Renal pelvis (tissue), 12 donors: ENCODE measurements at places on chromosomes 4 and X.

DNA sequence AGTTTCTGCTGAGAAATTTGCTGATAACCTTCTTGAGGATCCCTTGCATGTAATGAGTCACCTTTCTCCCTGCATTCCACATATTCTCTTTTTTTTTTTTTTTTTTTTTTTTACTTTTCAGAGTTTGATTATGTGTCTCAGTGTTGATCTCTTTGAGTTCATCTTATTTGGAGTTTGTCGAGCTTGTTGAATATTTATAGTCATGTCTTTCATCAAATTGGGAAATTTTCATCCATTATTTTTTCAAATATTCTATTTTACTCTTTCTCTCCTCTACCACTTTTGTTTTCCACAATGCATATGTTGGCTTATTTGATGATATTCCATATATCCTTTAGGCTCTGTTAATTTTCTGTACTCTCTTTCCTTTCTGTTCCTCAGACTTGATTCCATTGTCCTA lies 136.1 kb downstream of the MAD2L1 start:
- DNase-seq = no peak

DNA sequence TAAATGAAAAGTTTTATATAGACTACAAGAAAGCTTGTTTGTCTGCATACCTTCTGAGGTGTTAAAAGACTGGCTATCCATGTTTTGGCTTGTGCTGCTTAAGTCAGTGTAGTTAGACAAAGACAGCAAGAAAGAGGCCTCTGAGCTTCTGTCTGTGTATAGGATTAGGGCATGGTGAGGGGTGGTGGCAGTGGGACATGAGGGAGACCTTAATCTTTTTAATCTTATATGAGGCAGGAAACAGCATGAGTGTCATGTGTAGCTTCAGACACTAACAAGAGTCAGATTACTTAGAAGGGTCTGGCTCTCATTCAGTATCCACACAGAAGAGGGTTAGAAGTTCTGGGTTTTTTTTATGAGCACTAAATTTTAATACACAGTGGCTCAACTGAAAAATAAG lies 213.3 kb downstream of the GABRG1 start:
- DNase-seq = no peak

DNA sequence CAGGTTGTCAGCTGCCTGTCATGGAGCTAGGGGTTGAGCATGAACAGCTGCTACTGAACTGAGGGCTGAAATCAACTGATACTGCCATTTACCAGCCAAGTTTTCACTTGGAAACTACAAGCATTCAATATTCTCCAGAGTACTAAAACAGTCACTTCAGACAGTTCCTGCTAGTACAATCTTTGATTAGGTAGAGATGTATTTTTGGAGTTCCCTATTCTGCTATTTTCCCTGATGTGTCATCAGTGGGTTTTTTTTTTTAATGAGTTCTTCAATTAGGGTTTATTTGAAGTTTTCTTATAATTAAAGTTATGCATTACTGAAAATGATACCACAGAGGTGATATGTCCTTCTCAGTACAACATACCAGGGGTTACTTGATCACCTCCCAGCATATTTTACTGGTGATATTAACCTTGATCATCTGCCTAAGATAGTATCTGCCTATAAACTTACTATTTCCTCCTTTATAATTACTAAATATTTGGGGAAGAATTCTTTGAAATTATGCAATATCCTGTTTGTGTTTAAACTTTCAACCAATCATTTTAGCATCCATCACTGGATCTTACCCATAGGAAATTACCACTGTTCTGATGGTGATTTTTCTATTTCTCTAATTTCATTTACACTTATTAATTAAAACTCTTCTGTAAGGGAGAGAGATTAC lies 13.6 kb downstream of the PDCL2 start:
- DNase-seq = no peak

- peak; percentile 14 for DNase-seq
These were observed 35.7 kb upstream of the INTS6L start for GRCh38 chrX:135484641-135485289.

DNA sequence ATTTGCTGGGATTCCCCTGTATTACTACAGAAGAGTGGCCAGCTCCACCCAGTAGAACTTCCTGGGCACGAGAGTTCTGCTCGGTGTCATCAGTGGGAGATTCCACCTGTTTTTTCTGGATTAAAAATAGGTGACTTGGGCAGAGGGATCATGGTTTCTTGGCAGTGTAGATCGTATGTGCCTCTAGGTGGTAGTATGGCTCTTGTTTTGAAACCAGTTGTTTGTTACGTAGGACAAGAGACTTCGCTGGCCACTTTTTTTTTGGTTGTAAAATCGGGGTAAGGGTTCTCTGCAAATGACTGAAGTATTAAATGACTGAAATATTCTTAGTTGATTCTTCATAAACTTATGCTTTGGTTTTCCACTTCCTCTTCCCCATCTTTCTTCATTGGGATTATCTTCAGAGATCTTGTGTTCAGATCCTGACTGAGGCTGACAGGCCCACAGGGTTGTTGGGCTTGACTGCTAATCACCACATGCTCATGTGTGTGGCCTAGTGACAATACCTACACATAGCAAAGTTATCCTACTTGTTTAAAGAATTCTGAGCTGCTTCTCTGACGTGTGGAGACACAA lies 43.8 kb upstream of the WDR1 start:
- no peak for DNase-seq

DNA sequence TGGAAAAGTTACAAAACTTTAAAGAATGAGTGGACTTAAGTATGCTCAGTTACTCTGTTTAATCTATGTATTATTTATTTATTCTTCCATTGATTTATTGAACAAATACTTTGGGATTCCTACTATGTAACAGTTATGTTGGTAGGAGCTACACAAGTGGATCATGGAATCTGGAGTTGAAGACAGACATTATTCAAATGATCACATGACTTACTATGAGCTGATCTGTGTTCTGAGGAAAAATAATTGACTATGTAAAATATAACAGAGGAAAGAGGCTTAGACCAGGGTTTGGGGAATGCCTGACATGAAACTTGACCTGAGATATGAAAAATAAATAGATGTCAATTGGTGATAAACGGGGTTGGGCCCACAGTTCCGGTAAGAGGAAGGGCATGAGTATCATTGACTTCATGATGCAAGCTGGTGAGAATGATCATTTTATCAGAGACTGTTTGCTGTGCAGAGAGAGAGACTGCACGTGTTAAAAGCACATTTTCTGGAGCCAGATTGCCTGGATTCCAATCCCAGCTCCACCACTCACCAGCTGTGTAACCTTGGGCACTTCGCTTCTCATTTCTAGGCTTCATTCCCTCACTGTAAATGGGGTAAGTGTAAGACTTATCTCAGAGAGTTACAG lies 179.0 kb downstream of the SPCS3 start:
- DNase-seq = no peak

GRCh38 chr4:186946682-186947294 lies 223.1 kb upstream of the FAT1 start:
- DNase-seq = no peak

GRCh38 chrX:132488180-132488705 lies 595 bp downstream of the MBNL3 start:
- DNase-seq = no peak

GRCh38 chr4:115851918-115852766 lies 738.7 kb upstream of the NDST4 start:
- peak; percentile 53 for DNase-seq

DNA sequence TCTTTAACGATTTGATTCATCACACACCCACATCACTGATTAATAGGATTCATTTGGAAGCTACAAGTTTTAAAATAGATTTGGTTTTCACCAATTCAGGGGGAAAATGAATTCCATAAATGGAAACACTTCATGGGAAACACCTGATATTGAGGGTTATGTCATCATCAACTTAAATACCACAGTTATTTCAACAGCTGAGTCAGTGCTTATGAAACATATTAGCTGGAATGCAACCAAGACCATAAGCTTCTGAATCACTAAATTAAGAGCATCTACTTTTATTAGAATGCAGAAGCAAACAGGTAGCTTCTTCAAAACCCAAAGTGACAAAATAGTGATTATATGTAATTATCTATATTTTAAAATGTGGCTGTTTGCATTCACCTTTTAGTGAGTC lies 207.8 kb upstream of the DCAF8L1 start:
- no peak for DNase-seq

DNA sequence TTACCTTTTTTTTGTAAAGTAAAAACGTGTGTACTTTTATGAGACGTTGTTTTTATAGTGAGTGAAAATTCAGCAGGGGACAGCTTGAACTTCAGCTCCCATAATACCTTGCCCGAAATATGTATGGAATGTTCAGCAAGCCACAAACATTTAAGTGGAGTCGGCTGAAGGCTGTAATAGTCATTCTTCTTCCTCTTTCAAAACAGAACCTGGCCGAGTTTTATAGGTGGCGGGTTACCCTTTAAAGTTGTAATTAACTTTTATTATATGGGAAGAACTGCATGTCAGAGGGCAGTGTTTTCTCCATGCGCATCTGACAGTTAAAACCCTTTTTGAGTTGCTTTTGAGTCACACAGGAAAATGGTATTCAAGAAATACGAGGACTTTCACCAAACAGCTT lies 50.7 kb downstream of the CLDN34 start:
- peak; percentile 40 for DNase-seq

GRCh38 chr4:156792462-156793085 lies 179.0 kb downstream of the PDGFC start:
- no peak for DNase-seq

DNA sequence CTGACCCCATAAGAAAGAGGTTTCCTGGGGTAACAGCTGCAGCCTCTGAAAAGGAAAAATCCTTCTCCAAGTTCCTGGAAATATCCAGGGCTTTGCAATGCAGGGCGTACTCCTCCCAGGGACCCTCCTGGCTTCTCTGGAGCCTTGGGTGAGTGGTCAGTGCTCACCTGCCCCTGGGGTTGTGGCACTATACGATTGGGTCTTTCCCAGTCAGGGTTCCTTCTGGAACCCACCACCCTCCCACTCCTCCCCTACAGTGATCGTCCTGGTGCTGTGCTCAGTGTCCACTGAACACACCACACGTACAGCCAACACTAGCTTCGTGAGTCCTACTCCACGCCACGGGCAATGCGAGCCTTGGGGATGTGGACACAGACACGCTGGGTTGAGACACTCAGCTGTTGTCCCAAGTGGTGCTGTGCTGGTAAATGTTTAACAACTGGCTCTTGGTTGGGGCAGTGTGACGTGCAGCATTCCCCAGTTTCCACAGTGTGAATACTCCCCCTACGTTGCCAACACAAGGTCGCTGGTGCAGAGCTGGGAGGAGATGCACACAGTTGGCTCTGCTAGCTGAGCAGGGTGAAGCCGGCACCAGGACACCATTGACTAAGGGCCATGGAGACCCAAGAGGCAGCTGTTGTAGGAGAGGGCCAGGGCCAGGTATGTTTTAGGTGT lies 65.4 kb downstream of the HTRA3 start:
- peak; percentile 46 for DNase-seq

- DNase-seq = no peak
These were observed 1496.8 kb downstream of the RPA4 start for GRCh38 chrX:98380556-98380955.

GRCh38 chr4:8534129-8534528 lies 46.1 kb upstream of the GPR78 start:
- DNase-seq = peak; percentile 89

DNA sequence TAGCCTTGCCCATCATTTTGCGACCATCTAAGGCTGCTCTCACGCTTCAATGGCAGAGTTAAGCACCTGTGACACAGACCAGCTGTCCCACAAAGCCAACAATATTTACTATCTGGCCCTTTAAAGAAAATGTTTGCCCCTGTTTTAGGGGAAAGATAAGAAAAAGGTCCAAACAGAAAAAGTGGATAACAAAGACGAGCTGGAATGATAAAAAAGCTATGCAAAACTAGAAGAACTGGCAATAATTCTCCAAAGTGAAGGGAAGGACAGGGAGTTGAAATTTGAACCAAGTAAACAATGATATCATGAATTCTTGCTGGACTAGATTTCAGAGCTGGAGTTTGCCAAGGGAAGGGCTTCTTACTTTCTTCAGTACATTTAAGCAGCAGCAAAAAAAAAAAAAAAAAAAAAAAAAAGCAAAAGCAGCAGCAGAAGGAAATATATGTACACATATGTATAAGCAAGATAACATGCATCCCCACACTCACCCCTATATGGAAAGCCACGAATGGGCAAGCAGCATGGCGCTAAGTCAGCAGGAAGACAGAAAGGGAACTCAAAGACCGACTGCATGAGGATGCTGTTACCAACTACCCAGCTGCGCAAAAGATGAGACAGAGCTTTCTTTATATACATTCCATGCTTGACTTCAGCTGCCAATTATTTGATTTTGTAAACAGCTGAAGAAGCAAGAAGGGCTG lies 12.5 kb downstream of the TRAPPC2 start:
- DNase-seq = no peak

GRCh38 chr4:8287343-8288280 lies 18.1 kb downstream of the HTRA3 start:
- no peak for DNase-seq

DNA sequence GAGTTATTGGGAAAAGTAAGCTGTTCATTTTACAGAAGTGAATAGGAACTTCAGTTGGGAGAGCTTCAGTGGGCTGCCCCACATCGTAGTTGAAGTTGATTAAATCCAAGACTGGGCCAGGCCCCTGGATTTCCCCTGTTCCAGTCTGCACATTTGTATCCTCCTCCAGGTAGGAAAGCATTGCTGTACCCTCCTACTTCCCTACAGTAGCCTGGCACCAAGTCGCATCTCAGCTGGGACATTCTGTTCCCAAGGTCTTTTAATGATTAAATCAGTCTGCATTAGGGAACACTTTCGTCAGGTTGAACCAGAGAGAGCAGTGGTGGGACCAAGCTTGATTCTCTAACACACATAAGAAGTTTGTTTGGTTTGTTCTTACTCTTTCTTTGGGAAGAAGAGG lies 165.8 kb upstream of the PPARGC1A start:
- no peak for DNase-seq

GRCh38 chr4:163744861-163745260 lies 250.4 kb downstream of the TMA16 start:
- DNase-seq = no peak

DNA sequence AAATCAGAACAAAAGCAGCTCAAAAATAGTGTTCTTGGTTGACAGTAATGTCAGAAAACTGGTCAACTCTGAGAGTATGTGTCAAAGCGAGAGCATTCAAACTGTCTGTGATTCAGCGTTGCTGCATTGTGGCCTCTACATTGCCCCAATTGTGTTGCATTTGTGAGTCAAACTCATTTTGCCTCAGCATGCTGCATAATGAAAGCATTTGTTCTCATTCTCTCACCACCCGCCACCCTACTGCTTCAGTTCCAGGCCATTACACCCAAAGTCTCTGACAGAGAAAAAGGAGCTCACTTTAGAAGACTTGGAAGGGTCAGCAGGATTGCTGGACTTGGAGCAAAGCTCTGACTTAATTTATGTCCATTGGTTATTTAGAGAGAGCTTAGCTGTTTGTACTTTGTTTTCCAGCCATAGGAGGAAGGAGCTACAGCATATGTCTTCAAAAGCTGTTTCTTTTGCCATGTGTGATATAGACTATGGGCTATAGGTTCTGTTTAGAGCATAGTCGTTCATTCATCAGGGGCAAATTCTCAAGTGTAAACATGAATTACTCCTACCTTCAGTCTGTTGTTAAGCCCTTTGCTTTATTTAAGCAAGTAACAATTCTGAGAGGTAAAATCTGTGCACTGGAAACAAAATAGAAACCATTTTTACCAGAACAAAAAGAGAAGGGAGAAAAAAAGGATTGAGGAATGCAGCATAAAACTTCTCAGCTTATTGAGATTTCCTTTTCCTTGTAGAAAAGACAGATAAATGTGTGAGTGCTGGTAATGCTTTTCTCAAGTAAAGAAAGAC lies 153.4 kb upstream of the ANK2 start:
- DNase-seq = peak; percentile 64
